CD4-positive, alpha-beta memory T cell (primary cell): ENCODE measurements at places on chromosomes 2 and 18.

GRCh38 chr18:62586151-62586774 is 63.4 kb downstream of the ZCCHC2 start:
- peak; percentile 32 for DNase-seq

- DNase-seq, result no peak
Observed at GRCh38 chr18:814300-815084, 2.5 kb upstream of the YES1 start.

DNA sequence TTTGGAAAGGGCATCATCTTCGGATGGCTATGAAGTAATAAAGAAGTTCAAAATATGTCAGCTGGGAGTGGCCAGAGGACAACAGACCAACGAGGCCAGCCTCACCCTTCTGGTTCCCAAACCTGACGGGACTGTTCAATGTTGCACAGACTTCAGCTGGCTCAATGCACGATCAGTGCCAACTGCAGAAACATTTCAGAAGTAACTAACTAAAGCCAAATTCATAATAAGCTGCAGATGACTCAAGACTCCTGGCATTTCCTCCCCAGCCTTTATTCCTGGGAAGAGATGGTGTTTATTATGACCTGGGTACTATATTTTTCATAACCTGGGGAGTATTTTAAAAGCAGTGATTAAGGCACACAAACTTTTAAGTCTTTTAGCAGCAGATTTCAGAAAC is 3.8 kb upstream of the ATP6V1C2 start:
- no peak for DNase-seq

- no peak for DNase-seq
Observed at GRCh38 chr2:11100976-11101375, 54.3 kb upstream of the SLC66A3 start.

DNA sequence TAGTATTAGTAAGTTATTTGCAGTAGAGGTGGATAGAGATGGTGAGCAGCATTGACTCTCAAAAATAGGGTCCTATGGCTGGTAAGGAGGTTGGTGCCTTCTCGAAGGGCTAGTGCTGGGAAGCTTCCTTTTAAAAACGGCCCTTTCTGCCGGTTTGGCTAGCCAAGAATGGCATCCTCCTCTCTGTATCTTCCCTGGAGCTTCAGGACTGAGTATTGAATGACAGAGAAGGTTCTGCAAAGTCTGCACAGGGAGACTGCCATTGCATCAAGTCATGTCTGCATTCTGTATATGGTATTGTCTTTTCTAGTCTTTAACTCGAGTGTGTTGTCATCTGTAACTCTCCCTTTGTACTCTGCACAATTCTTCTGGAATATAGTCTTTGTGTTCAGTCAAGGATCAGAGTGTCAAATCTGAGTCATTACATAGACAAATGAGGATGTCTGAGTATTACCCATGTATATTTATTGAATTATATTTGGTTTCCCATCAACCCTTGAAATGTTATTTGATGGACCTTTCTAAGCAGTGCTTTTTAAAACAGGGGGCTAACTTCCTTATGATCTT is 1.1 kb downstream of the LDLRAD4 start:
- no peak for DNase-seq

- no peak for DNase-seq
Observed at GRCh38 chr2:81645745-81646301, 1341.3 kb upstream of the LRRTM1 start.

- DNase-seq, result no peak
Observed at GRCh38 chr2:36570416-36570815, 27.6 kb downstream of the FEZ2 start.

DNA sequence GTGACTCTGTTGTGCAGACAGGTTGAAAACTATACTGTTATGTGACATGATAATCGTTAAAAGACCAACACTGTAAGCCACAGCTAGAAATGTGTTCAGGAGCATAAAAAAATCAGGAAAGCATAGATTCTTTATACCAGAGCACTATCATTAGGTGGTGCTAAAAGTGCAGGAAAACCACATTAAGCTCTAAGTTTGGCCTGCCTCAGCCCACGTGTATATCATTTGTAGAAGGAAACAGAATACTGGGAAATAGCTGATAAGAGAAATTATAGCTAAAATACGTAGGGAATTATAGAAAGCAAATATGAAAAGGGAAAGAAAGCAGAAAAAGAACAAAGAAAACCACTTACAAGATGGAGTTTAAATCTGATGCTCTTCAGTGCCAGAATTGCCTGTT is 26.5 kb upstream of the C2orf74 start:
- DNase-seq, result peak; percentile 7

DNA sequence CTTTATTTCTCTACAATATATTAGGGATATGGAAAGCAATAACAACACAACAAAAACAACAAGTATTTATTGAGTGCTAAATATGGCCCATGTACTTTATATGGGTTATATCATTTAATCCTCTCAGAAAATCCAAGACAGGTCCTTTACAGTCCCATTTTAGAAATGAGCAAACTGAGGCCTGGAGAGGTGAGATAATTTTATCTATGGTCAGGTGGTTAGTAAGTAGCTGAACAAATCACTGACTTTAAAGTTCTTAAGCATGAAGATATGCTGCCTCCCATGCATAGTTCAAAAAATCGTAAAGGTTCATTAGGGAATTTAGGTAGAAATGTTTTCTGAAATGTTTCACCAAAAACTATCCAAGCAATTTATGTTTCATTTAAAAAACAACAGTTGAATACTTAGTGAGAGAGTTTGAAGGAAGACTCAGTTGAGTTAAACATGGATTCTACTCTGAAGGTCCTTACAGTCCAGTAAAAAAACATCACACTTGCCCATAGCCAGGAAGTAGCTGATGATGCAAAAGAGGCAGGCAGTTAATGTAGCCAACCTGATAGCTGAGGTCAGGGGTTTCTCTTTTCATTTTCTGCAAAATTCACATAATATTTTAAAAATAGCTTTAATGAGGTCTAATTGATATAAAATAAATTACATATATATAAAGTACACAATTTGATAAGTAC is 7.6 kb upstream of the NFE2L2 start:
- no peak for DNase-seq

GRCh38 chr2:239910851-239911640 is 114.1 kb downstream of the NDUFA10 start:
- no peak for DNase-seq

DNA sequence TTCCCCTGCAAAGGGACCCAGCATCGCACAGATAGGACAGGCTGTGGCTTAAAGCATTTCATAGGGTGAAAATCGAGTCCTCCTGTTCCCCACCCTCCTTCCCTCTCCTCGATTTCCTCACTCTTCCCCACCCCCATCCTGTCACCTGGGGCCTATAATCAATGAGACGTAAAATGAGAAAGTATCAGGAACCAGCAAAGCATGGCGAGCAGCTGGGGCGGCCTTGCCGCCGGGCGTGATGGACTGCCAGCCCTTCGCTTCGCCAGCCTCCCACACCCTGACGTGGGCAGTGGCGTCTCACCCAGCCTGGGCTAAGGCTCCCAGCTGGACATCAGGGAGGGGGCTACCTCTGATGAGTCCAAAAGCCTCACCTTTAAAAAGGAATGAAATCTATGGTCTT is 11.1 kb downstream of the SLC30A3 start:
- no peak for DNase-seq

GRCh38 chr2:10765461-10765860 is 44.0 kb downstream of the ATP6V1C2 start:
- DNase-seq, result no peak

DNA sequence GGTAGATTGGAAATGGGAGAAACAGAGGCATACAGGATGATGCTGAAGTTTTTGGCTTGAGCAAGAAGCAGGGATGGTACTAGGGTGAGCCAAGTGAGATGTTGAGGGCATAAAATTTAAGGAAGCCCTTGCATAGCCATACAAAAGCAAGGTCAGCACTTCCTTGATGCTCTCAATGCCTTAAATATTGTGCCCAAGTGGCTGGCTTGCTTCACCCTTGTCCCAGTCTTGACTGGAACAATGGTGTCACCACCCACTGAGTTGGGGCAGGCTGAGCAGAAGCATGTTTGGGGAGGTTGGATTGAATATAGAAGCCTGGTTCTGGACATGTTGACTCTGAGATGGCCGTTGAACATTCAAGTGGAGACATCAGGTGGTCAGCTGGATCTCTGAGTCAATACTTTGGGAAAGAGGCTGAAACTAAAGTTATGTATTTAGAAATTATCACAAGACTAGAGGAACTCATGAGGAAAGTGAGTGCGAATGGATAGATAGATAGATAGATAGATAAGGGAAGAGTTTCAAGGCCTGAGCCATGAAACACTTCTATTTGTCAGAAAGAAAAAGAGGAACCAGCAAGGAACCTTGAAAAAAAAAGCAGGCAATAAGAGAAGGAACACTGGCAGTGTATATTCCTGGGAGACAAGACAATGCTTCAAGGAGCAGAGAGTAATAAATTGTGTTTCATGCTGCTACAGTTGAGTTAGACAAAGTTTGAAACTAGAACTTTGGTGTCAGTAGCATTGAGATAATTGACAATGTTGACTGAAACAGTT is 43.0 kb upstream of the HNMT start:
- no peak for DNase-seq

GRCh38 chr18:13800505-13801259 is 23.3 kb upstream of the MC5R start:
- no peak for DNase-seq

DNA sequence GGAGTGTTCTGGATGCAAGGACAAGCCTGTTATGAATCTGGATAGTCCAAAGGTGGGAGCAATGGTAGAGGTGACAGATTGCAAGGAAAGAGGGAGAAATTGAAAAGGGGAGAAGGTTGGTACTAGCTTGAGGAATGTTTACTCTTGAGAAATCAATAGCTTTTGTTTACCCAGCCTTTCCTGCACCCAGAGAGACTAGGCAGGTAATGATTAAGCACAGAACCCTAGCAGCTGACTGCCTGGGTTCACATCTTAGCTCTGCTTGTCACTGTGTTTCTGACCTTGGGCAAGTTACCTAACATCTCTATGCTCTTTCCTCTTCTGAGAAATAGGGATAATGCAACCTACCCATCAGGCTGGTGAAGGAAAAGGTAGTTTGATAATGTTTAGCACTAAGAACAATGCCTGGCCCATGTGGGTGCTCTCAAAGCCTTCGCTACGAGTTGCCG is 178.6 kb downstream of the MGAT5 start:
- DNase-seq, result no peak

GRCh38 chr2:203824603-203825002 is 43.0 kb upstream of the CTLA4 start:
- DNase-seq, result no peak

DNA sequence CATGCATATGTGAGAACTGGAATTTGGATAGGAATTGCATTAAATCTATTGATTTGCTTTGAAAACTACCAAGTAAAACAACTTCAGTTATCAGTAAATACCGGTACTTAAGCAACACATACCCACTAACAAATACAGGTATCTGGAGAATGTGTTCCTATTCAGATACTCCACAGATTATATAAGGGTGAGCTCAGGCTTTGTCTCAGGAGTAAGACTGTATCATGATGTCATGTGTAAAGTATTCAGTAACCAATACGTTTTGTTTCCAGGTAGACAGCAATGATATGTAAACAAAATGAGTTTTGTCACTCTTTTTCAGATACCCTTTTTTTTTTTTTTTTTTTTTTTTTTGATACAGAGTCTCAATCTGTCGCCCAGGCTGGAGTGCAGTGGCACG is 74.8 kb downstream of the DSC3 start:
- no peak for DNase-seq

GRCh38 chr18:62437235-62438017 is 85.4 kb upstream of the ZCCHC2 start:
- DNase-seq, result no peak

GRCh38 chr2:226721541-226721940 is 78.1 kb downstream of the IRS1 start:
- DNase-seq, result no peak

GRCh38 chr18:523561-523960 is 23.1 kb upstream of the COLEC12 start:
- DNase-seq, result no peak

- DNase-seq, result no peak
Observed at GRCh38 chr2:196328088-196328680, 156.8 kb upstream of the STK17B start.

DNA sequence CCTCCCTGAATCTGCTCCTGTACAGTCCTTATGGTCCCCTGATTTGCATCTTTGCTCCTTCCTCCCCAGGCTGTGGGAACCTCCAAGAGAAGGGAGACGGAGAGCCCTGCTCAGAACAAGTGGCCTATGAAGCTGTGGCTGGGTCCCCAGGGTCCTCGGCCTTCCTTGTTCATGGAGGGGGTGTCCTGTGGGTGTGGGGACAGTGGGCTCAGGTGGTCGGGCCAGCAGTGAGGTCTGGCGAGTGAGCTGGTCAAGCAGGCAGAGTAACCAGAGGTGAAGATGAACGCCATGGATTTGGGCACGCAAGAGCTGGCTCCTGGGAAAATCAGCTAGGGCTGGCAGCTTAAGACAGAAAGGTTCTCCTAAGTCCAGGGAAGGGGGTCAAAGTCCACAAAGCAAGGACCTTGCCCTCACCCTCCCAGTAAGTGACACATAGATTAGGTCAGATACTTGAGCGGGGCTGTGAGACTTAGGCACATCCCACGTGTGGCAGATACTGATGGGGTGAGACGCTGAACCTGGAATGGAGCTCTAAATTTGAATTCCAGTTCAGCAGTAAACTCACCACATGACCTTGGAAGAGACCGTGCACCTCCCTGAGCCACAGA is 24.8 kb downstream of the GNLY start:
- DNase-seq, result no peak

- no peak for DNase-seq
Observed at GRCh38 chr2:23624378-23624777, 239.4 kb downstream of the KLHL29 start.

GRCh38 chr2:86211033-86211795 is 12.0 kb downstream of the MRPL35 start:
- DNase-seq, result no peak

GRCh38 chr2:119288576-119288975 is 64.9 kb downstream of the STEAP3 start:
- DNase-seq, result no peak

GRCh38 chr2:19611491-19612332 is 253.3 kb upstream of the OSR1 start:
- no peak for DNase-seq

DNA sequence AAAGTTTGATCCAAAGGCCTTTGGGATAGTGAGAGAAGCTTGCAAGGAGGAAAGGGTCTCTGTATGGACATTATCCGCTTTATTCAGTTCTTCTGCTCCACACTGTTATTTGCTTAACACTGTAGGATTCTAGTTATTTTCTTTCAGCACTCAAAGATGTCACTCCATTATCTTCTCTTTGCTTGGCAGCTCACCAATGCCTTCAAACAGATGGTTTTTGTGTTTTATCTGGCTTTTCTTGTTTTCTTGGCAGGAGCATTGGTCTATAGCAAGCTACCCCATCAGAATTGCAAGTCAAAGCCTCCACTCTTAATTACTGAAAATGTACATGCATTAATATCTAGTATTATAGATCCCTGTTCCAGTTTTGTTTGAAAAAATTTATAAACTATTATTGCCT is 138.8 kb downstream of the EVA1A start:
- DNase-seq, result no peak

GRCh38 chr2:176115883-176116813 is at the start of gene HOXD10:
TSS of gene HOXD10 (plus strand) at chr2:176116778. CDS start at chr2:176116834, 56 bp downstream.
- no peak for DNase-seq

GRCh38 chr2:239599299-239599698 is 198.5 kb upstream of the HDAC4 start:
- DNase-seq, result no peak

- no peak for DNase-seq
Observed at GRCh38 chr18:32831781-32832180, 59.0 kb upstream of the KLHL14 start.
